ENCODE measurements at places on chromosomes 3 and 15.

GRCh38 chr3:16671690-16672089 lies 66.5 kb upstream of the DAZL start:
- no peak for DNase-seq

- no peak for DNase-seq
Observed at GRCh38 chr15:23758891-23759290, 71.8 kb upstream of the NDN start.

DNA sequence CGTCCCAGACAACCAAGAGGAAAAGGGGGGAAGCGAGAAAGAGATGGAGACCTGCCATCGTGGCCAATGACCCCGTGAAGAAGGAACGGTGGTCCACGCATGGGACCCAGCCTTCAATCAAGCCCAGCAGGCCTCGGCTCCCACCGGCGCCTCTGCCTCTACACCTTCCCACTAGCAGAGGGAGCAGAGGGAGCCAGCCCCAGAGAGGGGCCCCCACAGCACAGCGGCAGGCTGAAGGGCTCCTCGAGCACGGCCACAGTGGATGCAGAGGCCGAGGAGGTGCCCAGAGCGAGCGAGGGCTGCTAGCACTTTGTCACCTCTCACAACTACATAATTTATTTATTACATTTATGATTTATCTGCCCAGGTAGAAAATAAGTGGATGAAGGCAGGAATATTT lies 68.4 kb upstream of the TOPAZ1 start:
- no peak for DNase-seq

DNA sequence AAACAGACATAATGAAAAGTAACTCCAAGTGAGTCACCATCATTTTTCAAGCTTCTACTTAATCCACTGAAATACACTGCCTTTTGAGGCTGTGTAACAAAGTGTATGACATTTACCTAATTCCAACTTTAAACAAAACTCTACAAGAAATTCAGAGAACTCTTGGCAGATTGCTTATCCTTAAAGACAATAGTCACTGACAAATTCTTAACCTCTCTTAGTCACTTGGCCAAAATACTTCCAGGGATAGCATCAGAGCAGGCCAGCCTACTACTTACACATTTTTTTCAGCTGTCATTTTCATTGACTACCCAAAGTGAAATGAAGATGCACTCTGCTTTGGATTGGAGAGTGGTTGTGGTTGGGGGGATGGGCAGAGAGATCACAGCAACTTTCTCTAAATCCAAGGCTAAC lies 3.6 kb downstream of the WWTR1 start:
- DNase-seq, result peak; percentile 88

- DNase-seq, result peak; percentile 96
Observed at GRCh38 chr15:80588801-80589200, 106.3 kb upstream of the ABHD17C start.

DNA sequence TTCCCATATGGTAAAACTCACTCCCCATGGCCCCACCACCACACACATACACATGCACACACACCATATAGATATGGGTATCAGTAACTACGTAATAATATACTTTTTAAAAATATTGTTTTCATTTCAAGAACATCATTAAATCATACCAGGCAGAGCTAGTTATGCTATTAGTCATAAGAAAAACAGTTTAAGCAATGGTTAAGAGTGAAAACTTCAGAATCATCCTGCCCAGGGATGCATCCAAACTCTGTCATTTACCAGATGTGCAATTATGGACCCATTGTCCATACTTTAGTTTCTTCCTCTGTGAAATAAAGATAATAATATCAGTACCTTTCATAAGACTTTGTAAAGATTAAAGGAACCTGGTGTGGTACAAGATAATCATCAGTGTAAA lies 608.3 kb downstream of the RBMS3 start:
- DNase-seq, result peak; percentile 65

- DNase-seq, result no peak
Observed at GRCh38 chr15:80055933-80056332, 3.5 kb upstream of the ZFAND6 start.

- no peak for DNase-seq
Observed at GRCh38 chr3:170189398-170190256, 8.1 kb upstream of the PHC3 start.

- DNase-seq, result no peak
Observed at GRCh38 chr3:44252332-44252959, 10.8 kb downstream of the TOPAZ1 start.

GRCh38 chr3:36868614-36869436 lies 76.0 kb downstream of the TRANK1 start:
- peak; percentile 69 for DNase-seq

DNA sequence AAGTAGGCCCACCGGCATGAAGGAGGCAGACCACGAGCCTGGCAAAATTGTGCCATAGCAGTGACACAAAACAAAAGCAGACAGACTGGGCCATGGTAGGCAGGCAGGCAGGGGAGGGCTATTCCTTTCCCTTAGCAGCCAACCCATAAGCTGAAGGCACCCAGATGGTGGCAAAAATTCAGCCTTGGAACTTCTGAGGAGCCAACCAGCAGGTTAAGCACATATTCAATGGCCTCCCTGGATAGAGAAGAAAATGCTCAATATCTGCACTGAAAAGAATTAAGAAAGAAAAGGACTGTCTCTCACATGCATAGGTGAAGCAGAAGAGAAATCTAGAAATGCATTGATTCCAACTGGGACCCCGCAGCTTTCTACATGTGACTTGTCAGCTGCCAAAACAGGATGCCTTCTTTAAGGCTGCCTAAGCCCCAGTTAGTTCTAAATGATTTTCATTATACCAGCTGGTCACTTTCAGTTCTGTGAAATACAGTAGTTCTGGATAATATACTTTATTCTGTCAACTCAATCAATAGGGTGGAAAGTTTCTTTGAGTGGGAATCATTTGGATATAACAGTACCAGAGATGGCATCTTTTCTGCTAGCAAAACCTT lies 2.7 kb downstream of the PRICKLE2 start:
- no peak for DNase-seq

DNA sequence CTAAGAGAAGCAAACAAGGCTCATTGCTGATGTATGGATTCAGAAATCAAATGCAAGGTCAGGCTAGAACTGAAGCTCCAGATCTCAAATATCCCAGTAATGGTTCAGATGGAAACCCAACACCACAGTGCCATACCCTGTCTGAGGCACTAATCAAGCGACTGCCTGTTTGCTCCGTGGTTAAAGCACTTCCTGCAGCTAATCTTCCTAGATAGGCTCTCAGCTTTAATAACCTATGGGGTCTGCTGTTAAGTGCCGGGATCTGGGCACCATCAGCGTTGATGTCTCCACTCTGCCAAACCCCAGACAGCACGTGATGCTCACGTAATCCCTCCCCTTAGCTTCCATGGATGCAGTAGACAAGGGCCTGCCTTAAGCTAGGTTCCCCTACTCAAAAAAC lies 262.6 kb downstream of the MECOM start:
- no peak for DNase-seq

GRCh38 chr3:1805331-1805730 lies 293.3 kb upstream of the CNTN4 start:
- DNase-seq, result no peak

DNA sequence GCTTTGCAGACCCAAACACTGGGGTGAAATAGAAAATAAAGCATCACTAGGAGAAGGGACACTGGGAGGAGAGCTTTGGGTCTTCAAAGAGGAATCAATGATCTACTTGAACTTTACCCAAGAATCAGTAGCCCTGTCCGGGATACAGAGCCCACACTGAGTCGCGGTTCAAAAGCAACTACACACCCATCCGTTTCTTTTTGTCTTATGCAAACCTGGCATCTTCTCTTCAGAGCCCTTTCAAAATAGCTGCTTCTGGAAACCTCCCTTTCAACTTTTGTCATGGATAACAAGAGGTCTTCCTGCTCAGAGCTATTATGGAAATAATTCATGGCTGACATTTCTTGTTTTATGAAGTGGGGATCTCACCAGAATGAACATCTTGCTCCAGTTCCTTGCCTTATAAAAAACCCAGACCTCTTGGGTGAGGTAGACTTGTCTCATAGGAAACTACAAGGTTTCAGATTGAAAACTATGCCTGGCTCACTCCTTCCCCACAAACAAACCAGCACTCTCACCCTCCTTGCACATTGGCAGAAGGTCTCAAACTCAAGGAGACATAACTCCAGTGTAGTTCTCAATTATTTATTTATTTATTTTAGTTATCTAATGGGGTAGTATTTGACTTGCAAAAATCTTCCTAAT lies 115.1 kb upstream of the ARHGEF3 start:
- no peak for DNase-seq

DNA sequence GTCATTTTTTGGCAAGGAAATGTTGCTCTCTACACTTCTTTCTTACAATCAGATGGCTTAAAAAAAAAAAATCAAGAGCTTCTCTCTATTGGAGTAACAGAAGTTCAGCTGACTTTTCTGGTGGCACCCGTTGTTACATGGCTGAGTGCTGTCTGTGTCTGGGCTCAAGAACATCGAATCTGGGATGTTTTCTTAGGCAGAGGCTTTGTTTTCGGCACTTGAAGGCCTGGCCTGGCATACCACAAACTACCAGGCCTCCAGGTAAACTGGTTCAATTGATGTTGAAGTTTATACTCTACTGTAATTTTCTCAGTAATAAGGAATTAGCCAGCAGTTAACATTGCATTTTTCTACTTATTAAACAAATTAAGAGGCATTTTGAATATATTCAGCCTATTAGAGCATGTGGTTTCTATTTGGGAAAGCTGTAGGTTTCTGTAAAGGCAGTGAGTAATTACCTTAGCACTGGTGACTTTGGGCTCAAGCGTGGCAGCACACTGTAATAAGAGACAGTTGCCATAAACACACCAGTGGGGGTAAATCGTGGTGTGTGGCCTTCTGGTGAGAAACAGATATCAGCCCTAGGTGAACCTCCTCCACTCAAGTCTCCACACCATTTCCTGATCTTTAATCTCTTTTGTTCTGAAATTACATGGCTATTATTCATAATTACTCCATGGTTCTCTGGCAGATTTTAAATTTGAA lies 544.7 kb downstream of the MECOM start:
- DNase-seq, result peak; percentile 50

DNA sequence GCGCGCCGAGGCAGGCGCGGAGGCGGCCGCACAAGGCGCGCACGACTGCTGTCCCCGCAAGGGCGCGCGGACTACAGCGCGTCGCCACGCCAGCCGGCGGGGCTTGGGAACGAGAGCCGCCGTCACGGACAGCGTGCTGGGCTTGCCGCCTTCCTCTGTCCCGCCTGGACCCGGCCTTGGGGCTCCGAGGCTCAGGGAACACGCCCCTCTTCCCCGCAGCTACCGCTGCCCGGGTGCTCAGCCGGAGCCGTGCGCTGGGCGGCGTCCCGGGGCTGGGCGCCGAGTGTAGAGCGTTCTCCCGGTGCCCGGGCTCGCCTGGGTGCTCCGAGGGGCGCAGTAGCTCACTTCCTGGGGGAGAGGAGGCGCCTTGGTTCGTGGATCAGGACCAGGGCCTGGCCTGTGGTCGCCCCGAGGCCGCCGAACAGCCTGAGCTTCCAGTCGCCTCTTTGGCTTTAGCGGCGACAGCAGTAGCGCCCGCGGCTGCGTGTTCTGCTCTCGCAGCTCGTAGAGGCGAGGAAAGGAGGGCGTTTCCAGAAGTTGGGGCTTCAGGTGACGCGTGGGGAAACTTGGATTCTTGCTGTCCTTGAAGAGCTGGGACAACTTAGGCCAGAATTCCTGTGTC lies 226.7 kb upstream of the C2CD4B start:
- DNase-seq, result peak; percentile 68

DNA sequence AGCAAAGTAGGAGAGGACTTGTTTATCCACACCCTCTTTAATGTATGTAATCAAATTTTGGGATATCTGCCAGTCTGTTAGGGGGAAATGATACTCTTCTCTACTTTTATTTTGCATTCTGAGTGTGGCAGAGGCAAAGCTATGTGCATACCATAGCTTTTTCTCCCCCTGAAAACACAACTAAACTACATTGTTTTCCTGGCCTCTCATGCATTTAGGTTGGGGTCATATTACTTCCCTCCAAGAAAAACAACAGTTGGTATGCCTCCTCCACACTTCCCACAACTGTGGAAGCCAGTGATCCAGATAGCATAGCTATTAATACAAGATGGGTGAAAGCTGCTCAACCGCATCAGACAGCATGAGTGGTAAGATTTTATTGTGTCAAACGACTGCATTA lies 6.9 kb downstream of the RPL15 start:
- peak; percentile 81 for DNase-seq

GRCh38 chr3:77081240-77081661 lies 41.4 kb downstream of the ROBO2 start:
- DNase-seq, result no peak

GRCh38 chr15:31752905-31753304 lies 277.4 kb upstream of the CHRNA7 start:
- DNase-seq, result no peak

DNA sequence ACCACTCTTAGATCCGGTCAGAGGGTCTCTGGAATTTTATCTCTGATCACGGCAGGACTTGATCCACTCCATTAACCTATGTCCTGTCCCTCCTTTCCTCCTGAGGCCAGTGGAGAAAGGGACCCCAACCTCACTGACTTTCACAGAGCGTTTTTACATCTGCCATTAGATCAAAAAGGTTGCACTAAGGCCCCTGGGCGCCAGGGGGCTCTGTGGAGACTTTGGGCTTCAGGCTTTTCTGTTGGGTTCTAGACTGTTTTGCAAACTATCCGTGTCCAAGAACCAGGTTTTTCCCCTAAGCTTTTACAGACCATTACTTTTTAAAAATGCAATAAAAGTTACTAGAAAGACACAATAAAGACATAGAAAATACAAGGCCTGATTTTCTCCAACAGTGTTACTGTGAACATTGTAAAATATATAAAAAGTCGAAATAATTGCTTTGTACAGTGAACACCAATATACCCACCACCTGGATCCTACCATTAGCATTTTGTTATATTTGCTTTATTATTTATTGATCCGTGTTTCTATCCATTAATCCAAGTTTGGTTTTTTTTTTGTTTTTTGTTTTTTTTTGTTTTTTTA lies 159.7 kb downstream of the POLR2M start:
- DNase-seq, result peak; percentile 63

DNA sequence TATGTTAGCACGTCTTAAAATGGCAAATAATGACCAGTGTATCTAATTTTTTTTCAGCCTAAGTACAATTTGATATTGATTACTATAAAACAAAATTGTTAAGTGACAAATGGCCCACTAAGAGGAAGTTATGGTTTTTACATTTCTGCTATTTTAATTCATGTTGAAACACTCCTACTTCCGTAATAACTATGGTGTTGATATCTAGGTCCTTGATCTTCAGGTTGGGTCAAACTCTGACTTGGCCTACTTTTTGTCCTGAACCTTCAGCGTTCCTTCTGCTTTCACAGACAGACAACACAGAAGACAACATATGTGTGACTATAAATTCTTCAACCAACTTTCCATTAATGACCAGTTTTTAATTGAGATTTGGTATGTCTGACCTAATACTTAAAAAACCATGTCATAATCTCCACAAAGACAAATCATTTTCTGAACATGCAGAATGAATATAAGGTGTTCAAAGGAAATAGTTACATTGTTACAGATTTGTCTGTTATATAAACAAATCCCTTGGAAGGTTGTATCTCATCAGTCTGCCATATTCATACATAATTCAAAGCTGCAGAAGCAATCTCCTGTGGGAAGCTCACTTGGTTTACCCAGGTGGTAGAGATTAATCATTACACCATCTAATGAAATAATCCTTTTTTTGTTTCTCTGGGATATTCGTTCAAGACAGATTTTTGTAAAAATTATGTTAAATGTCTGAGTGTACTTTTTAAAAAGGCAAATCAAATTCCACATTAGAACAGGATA lies 92.1 kb upstream of the TSPAN3 start:
- DNase-seq, result no peak

- no peak for DNase-seq
Observed at GRCh38 chr3:146636881-146637280, 31.7 kb upstream of the PLSCR5 start.
